NCI-H69 (cell line): ENCODE measurements at places on chromosomes 1 and 21.

GRCh38 chr1:205321162-205321958 lies at the start of gene NUAK2:
TSS of gene NUAK2 (minus strand) at chr1:205321745. CDS start at chr1:205321628, 117 bp downstream.
- peak; percentile 97 for DNase-seq

DNA sequence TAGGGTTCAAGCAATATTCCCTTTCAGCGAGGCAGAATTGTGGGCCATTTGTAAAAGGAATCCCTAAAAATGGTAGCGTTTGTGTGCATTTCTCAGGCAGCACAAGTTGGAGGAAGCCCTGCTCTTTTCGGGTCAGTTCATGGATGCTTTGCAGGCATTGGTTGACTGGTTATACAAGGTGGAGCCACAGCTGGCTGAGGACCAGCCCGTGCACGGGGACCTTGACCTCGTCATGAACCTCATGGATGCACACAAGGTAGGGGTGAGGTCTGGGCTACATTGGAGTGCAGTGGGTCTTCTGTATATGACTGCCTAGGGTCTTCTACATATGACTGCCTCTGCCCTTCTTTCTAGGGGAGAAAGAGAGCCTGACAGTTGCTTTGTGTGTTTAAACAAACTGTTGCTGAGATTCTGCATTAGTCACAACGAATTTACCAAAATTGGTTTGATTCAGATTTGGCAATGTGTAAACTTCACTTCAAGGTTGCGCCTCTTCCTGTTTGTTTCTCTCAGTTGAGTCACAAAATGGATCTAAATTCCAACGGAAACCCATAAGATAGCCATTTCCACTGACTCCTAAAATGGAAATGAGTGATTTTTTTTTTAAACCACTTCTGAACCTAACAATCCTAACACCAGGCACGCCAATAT lies 40.4 kb upstream of the BMP8A start:
- no peak for DNase-seq

- DNase-seq: no peak
Measured at GRCh38 chr1:153404086-153404635, 12.2 kb upstream of the S100A7A start.

- no peak for DNase-seq
Measured at GRCh38 chr1:85822696-85823095, 114.5 kb upstream of the ZNHIT6 start.

GRCh38 chr21:20647607-20648006 lies 350.6 kb upstream of the NCAM2 start:
- no peak for DNase-seq
